ENCODE measurements at places on chromosomes 7 and 10. TPM values are rescaled to one million over a fixed set of nuclear protein-coding genes. Genes with fewer than 3 reads are reported as not detected.
A peak's percentile ranks its signal among the peaks of the same experiment; 100 is the strongest.

- H3K27me3 ChIP-seq = no peaks in the 10 kb centered on the region
- H3K4me3 ChIP-seq = no peak overlapping the region
- no peaks in the 10 kb centered on the region for H3K4me1 ChIP-seq
- H3K27ac ChIP-seq = no peak overlapping the region
- no peaks in the 10 kb centered on the region for H3K36me3 ChIP-seq
Observed at GRCh38 chr10:27019827-27020226, 80.5 kb downstream of the ANKRD26 start.

GRCh38 chr7:131182446-131183058 is 145.1 kb upstream of the MKLN1 start:
- no peak overlapping the region for H3K4me3 ChIP-seq
- no peak overlapping the region for H3K27ac ChIP-seq
- no peaks in the 10 kb centered on the region for H3K27me3 ChIP-seq
- DNase-seq = no peak

GRCh38 chr10:17232276-17232960 is 4.4 kb downstream of the VIM start:
- no peak for DNase-seq
- H3K27me3 ChIP-seq = no peaks in the 10 kb centered on the region
- H3K4me3 ChIP-seq = peak overlapping the region; percentile 97
- peak overlapping the region; percentile 77 for H3K27ac ChIP-seq

GRCh38 chr10:43238462-43238861 is 28.4 kb downstream of the RASGEF1A start:
- no peaks in the 10 kb centered on the region for H3K4me1 ChIP-seq
- DNase-seq = no peak
- no peak overlapping the region for H3K27ac ChIP-seq
- H3K27me3 ChIP-seq = peaks cover 5% of the 10 kb centered on the region
- no peaks in the 10 kb centered on the region for H3K36me3 ChIP-seq

FBXO24 gene
- total RNA-seq = not detected

- H3K36me3 ChIP-seq = no peaks in the 10 kb centered on the region
- no peaks in the 10 kb centered on the region for H3K27me3 ChIP-seq
- no peak overlapping the region for H3K4me3 ChIP-seq
- H3K27ac ChIP-seq = no peak overlapping the region
- H3K4me1 ChIP-seq = no peaks in the 10 kb centered on the region
- DNase-seq = no peak
Observed at GRCh38 chr10:51422311-51423120, 276.9 kb downstream of the CSTF2T start.

GRCh38 chr7:158803367-158803969 is 25.8 kb downstream of the ESYT2 start:
- DNase-seq = no peak
- H3K4me3 ChIP-seq = no peak overlapping the region
- no peaks in the 10 kb centered on the region for H3K4me1 ChIP-seq
- peak overlapping the region; percentile 81 for H3K27ac ChIP-seq
- no peaks in the 10 kb centered on the region for H3K27me3 ChIP-seq

All from breast epithelium (tissue), 4 donors.